H7 (cell line): ENCODE measurements at places on chromosomes 16 and 17. TPM values are rescaled to one million over a fixed set of nuclear protein-coding genes. Genes with fewer than 3 reads are reported as not detected.

DNA sequence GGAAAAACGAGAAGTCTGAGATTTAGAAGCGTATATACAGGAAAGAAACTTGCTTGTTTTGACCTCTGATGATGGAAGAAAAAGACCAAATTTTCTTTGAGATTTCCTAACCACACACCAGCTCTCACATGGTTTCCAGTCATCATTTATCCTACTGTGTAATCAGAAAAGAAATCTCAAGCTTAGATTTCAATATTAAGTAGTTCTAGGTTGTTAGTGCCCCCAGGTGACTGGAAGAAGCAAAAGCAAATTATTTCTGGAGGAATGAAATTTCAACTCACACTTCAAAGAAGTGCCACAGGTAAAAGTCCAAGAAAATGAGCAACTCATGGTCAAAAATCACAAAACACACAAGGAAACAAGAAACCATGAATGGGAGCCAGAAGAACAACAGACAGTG, 51.8 kb upstream of the KDM6B start:
- no peak for DNase-seq

GUCY2D gene
- total RNA-seq: not detected in 2 replicates

DNA sequence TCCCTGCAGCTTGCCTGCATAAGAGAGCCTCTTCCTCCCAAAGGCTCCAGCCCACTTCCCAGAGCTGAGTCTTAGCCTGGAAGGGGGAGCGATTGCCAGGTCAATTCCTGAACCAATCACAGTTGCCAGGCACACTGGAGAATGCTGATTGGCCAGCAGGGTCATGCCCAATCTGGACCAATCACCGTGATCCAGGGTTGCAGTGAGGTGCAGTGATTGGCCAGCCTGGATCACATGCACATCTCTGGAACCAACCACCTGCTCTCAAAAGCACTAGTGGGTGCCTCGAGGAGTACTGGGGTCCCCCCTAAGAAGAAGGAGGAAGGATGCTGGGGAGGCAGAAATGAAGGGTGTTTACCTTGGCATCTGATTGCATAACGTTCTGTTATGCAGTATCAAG, 18.4 kb downstream of the NAGPA start:
- peak; percentile 71 for DNase-seq

GRCh38 chr17:45135978-45136791, 698 bp downstream of the ACBD4 start:
- peak; percentile 64 for DNase-seq

ZNF19 gene
- 1.7 and 2.6 TPM in 2 replicates for total RNA-seq
